Stimulated activated CD8-positive, alpha-beta memory T cell treated with anti-CD3 and anti-CD28 coated beads, Interleukin-4, amount 100 ng/mL, for 4 hours (primary cell): ENCODE measurements at places on chromosomes 6 and 20.

- DNase-seq: no peak
Measured at GRCh38 chr6:28747631-28748157, 176.1 kb downstream of the TRIM27 start.

DNA sequence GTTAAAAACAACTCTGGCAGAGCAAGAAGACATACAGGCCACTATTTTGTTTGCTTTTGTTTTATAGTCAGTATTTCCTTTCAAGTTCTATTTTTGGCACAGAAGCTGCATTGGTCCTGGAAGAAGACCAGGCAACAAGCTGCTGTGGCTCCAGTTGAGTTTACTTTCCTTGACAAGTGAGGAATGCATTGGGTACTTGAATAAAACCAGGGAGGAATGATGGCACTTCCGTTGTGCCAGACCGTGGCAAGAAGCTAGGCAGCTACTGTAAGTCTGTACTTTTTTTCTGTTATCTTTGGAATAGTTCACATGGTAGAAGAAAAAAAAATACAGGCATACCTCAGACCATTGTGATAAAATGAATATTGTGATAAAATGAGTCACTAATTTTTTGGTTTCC lies 66.3 kb downstream of the NCOA3 start:
- no peak for DNase-seq

DNA sequence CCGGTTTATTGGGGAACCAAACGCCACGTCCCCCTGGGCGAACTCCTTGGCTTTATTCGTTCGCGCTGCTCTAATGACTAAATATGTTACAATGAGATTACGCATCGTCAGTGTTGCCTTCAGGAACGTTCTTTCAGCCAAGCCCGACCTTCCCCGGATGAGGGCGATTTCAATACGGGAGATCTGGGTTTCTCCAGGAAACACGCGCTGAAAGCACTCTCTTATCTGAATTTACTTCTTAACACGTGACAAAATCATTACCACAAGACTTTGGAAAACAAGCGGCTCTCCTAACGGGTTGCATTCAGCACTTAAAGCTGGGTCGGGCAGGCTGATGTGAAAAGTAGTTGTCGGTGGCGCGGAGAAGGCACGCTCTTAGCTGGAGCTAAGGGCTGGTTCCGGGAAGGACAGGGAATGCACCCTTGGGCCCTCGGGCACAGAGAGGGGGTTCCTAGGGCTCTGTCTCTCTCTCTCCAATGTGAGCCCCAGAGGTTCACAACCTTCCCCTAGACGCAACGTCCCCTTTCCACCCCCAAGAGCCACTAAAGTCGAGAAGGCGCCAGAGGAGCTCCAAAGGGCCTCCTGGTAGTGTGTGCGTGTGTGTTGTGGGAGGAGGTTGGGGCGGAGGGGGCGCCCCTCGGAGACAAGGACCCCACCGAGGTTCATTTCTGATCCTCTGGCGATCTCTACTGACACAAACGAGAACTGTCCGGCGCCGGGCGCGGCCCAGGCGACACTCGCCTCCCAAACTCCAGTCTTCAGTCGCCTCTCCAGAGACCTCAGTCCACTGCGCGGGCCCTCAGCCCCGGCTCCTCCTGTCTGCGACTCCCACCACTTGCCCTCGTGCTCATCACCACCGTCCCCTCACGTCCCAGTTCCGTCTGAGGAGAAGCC lies 7.1 kb upstream of the NKX2-2 start:
- DNase-seq: no peak

DNA sequence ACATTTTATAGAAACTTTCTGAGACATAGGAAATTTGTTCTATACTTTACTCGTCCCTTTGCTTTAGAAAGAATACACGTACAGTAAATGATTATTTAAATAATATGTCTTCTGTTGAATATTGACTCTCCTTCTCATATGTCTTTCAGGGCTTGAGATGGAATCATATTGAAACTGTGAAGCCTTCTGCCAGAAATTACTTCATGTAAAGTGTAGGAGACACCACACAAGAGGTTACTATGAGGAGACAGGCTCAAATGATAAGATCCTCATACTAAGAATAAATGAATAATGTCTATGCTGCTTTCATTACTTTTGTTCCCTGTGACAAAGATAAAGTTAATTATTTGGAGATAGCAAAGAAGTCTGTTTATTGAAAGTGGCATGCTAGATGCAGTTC lies 1240.3 kb upstream of the MAP3K7 start:
- DNase-seq: no peak

GRCh38 chr6:41406728-41407489 lies 71.5 kb downstream of the NCR2 start:
- no peak for DNase-seq

DNA sequence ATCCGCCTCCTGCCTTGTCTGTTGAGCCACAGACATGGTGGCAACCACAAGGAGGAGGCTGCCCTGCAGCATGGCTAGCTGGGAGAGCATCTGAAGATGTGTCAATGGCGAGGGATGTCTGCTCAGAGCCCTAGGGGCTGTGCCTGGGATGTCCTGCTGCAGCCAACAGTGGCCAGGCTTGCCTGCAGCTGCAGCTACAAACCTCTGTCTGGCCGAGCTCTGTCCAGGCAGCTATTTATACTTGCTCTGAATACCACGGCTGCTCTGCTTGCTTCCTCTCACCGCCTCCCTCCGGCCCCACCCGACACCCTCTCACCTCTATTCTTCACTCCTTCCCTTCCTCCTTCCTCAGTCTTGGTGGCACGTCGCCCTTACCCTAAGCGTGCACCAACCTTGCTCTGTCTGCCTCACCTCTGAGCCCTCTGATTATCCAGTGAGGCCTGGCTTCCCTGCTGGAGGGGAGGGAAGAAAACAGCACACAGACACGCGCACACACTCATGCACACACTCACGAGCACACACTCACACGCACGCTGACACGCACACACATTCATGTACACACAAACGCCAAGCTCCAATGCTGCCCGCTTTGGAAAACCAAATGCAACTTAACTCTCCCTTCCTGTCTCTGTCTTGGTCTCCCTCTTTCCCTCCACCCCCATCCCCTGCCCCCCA lies at the start of gene ANGPT4:
ANGPT4 (minus strand) TSS at position 210 of the 675 bp plus-strand sequence; CDS start at position 90, 120 bp downstream.
- no peak for DNase-seq

GRCh38 chr6:69866770-69867638 lies 648 bp downstream of the COL19A1 start:
- peak; percentile 29 for DNase-seq

- no peak for DNase-seq
Measured at GRCh38 chr20:16096756-16097326, 476.4 kb downstream of the KIF16B start.

- DNase-seq: no peak
Measured at GRCh38 chr20:50318710-50319109, 128.1 kb downstream of the CEBPB start.

- no peak for DNase-seq
Measured at GRCh38 chr6:155325700-155326516, 11.6 kb upstream of the TFB1M start.

GRCh38 chr6:40244699-40245098 lies 310.4 kb upstream of the MOCS1 start:
- no peak for DNase-seq

DNA sequence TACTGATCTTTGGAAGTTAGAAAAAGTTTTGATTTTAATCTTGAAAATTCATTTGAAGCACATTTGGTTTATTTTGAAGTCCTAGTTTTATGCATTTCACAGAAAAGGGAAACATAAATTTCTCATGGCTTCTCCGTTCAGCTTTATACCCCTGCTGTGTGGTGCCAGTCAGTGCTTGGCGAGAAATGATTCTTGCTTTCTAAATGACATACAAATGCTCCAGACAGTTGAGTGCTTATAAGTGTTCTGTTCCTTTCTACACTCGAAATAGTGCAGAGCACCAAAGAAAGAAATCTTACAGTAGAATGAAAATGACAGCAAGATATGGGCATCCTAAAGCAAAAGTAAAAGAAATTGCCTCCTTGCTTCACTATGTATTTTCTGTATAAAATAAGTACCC lies 9.0 kb upstream of the ZNF292 start:
- no peak for DNase-seq

DNA sequence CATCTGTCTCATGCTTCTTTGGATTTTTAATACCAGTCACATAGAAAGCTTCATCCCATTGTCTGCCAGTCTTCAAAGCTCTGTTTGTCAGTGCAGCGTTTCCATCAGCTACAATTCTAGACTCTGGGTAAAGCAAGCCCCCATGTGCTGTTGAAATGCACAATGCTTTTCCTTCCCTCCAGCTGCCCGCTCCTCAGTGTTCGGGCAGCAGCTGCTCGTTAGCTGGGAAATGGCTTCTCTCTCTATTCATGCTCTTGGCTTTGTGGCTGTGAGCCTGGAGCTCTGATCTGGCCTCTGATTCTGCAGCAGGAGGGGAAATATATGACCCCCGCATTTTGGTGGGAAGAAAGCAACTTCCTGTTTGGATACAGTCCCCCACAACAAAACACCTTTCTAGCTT lies 213.0 kb upstream of the CDYL start:
- no peak for DNase-seq

DNA sequence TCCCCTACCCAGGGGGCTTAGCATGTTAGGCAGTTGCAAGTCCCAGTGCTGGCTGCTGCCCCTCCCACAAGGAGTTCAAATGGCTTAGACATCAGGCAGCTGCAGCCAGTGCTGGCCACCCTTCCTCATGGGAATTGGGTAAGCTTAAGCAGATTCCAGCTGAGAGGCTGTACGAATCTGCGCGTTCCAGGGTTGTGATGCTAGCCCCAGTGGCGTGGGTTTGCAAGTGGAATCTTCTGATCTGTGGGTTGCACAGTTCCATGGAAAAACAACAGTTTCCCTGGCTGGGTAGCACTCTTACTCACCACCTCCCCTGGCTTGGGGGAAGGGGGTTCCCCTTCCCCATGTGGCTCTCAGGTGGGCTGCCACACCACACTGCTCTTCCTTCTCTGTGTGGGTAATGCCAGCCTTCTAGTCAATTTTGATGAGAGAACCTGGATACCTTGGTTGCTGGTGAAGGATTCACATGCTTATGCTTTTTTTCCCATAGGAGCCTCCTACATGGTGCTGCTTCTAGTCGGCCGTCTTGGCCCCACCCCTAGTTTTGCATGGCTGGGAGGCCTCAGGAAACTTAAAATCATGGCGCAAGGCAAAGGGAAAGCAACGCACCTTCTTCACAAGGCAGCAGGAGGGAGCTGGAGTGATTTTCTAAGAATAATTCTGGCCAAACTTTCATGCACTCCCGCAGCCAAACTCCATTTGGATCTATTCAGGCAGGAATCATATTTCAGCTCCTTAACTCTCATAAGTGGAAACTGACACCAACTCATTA lies 13.0 kb downstream of the DYNLT2 start:
- DNase-seq: no peak

DNA sequence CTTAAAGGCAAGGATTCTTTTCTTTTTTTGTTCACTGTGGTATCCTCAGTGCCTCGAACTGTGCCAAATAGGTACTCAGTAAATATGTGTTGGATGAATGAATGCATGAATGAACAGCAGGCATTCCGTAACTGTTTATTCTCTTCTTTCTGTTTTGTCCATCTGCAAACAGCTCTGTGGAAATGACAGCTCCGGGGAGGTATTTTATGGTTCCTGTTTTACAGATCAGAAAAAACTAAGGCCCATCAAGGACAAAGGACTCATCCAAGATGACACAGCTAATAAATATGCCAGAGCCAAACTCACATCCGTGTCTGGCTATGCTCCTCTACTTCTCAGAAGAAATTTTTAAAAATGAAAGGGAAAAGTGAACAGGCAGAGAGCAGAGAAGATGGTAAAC lies 21.0 kb downstream of the JPH2 start:
- no peak for DNase-seq

GRCh38 chr6:170063431-170063830 lies 227.4 kb downstream of the DLL1 start:
- no peak for DNase-seq

DNA sequence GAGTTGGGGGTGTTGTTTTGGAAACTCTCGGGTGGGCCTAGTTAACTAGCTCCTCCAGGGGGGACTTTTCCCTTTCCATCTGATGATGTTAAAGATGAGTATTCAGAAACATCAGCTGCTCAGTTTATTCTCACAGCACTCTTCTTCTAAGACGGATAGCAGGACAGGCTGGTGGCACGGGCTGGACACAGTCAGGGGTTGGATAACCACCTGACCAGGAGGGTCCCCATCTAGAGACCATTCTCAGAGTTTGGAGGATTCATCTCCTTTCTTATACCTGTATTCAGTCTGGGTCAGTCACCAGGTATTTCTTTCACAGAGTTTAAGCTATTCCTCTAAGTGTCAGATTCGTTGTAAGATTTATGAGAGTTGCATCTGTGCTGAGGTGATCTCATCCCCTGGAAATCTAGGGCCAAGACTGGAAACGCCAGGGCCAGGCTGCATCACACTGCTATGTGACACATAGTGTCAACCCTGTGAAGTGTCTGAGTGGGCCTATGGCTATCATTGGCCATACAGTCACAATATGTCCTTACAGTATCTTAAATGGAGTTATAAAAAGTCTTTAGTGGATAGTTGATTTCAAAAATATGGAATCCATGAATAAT lies 111.7 kb downstream of the FAM50B start:
- DNase-seq: no peak

DNA sequence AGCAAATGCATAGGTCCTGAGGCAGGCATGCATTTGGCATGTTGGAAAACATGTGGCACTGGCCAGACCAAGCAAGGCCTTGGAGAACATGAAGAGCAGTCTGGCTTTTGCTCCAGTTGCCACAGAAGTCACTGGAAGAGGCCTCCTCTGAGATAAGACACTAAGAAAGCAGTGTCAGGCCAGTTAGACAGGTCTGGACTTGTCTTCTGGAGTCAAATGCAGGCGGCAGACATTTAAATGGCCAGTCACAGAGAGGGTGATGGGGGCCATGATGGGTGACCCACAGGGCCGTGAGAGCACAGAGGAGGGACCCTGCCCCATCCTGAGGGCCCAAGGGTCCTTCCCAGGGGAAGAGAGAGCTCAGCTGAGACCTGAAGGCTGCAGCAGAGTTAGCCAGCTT lies 26.7 kb upstream of the ADA start:
- no peak for DNase-seq

GRCh38 chr20:53567379-53567917 lies 26.2 kb downstream of the ZNF217 start:
- DNase-seq: no peak

- DNase-seq: no peak
Measured at GRCh38 chr6:162157167-162157870, 570.2 kb downstream of the PRKN start.

DNA sequence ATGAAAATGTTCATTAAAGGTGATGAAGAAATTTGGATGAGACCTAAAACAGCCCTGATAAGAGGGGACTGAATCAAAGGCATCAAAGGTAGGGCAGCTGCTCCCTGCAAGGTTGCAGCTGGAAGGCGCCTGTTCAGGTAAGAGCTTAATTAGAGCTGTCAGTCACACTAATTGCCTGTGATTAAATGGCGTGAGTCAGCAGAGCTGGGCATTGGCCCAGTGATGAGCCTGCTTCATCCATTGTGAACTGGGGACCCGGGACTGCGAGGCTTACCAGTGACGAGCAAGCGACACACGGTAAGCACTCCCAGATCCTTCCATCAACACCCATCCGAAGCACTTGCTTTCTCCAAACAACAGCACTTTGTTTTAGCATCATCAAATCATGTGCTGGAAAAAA lies 621.5 kb upstream of the CDH4 start:
- DNase-seq: no peak

GRCh38 chr20:33875534-33876026 lies 64.4 kb downstream of the CHMP4B start:
- DNase-seq: no peak

GRCh38 chr6:221531-222349 lies 70.5 kb upstream of the DUSP22 start:
- no peak for DNase-seq

- DNase-seq: no peak
Measured at GRCh38 chr6:34990971-34991560, 102.0 kb downstream of the ANKS1A start.
